ENCODE measurements at places on chromosomes 13 and 19.
A peak's percentile ranks its signal among the peaks of the same experiment; 100 is the strongest.

GRCh38 chr13:62432906-62433305 lies 1017.3 kb upstream of the PCDH20 start:
- no peak overlapping the region for H3K27ac ChIP-seq
- no peak overlapping the region for H3K4me3 ChIP-seq
- no peaks in the 10 kb centered on the region for H3K36me3 ChIP-seq
- no peak for DNase-seq
- H3K4me1 ChIP-seq = no peaks in the 10 kb centered on the region

GRCh38 chr13:42984691-42985090 lies 7.3 kb downstream of the EPSTI1 start:
- H3K27ac ChIP-seq = no peak overlapping the region
- H3K4me3 ChIP-seq = no peak overlapping the region
- no peaks in the 10 kb centered on the region for H3K36me3 ChIP-seq
- no peak for DNase-seq
- no peaks in the 10 kb centered on the region for H3K4me1 ChIP-seq

DNA sequence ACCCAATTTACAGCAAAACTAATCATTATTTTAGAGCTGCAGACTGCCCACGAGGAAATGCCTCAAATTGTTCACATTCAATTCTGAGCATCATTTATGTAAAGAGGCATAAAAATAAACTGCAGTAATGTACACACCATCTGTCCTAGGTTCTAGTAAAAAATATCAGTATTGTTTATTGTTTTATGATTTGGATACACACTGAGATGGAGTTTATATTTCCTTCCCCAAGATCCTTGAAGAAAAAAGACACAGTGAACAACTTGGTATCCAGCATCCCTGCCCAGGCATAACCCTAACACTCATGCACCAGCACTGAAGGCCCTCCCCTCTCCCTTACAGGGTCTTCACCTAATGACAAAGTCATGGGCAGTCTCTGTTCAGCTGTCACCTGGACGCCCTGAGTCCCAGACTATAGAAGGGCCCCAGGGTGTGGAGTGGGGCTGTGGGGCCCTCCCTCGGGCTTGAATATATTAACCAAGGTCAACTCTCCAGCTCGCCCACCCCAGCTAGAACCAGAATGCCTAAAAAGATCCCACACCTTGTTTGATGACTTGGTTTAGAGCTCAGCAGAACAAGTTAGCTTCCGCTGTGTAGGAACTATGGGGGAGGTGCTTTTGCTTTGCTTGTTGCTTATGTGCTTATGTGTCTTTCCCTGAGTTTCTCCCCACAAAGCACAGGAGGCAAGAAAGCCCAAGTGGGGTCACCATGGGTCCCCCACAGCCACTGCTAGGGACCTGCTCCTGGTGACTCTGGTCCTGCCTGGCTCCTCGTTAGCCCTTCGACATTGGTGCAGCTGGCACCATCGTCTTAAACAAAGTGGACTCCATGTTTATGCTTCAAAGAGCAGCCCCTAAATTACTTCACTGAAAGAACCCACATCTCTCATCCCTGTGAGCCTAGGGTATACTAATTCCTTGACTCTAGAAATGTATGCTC lies 111.1 kb downstream of the COL4A1 start:
- no peaks in the 10 kb centered on the region for H3K4me1 ChIP-seq
- no peak overlapping the region for H3K27ac ChIP-seq
- no peaks in the 10 kb centered on the region for H3K27me3 ChIP-seq

GRCh38 chr13:59356607-59357006 lies 807.1 kb downstream of the DIAPH3 start:
- DNase-seq = peak; percentile 51
- no peaks in the 10 kb centered on the region for H3K4me1 ChIP-seq
- no peak overlapping the region for H3K27ac ChIP-seq
- H3K36me3 ChIP-seq = no peaks in the 10 kb centered on the region
- H3K27me3 ChIP-seq = no peaks in the 10 kb centered on the region

- DNase-seq = no peak
- peaks cover 14% of the 10 kb centered on the region for H3K27me3 ChIP-seq
- peak overlapping the region; percentile 23 for H3K4me3 ChIP-seq
- no peaks in the 10 kb centered on the region for H3K36me3 ChIP-seq
- H3K27ac ChIP-seq = no peak overlapping the region
These were observed 7.8 kb upstream of the SELENOV start for GRCh38 chr19:39506944-39507714.

DNA sequence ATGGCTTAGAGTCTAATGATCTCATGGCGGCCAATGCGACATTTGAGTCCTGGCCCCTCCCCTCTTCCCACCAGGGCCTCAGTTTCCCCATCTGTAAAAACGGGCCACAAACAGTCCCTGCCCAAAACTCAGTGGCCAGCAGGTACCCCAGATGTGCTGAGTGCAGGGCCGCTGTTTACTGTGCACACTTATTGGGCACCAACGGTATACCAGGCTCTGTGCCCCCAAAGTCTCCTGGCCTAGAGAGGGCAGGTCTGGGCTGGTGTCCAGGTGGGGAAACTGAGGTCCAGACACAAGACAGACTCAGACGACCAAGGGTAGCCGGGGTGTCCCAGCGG lies 23.6 kb upstream of the WDR18 start:
- H3K27ac ChIP-seq = no peak overlapping the region
- DNase-seq = no peak
- H3K36me3 ChIP-seq = no peaks in the 10 kb centered on the region
- no peak overlapping the region for H3K4me3 ChIP-seq

DNA sequence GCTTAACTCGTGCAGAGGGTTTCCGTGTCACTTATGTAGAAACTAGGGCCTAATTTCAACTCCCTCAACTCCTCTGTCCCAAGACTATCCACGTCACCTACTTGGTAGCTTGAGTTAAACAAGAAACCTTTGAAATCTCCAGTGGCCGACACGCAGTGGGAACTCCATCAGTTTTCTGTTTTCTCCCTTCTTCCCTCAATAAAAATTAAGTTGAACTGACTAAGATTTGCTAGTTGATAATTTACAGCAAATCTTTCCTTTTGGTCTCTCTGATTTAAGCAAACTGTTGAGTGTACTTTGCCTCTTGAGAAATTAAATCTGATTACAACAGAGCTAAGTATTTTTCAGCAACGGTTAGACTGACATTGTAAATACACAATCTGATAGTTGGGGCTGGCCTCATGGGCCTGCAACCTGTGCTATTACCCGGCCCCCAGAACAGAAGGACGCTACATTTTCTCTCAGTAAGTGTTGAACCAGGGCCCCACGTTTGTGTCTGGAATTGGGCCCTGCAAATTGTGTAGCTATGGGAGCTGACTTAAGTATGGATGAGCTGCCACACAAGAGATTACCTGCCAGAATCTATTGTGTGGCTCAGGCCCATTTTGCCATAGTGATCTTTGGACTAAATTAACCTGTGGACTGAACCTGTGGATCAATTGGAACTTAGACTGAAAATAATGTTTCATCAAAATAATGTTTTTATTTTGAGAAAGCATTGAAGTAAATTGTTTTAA lies 708 bp upstream of the ESD start:
- H3K27me3 ChIP-seq = no peaks in the 10 kb centered on the region
- H3K27ac ChIP-seq = peak overlapping the region; percentile 91
- peak overlapping the region; percentile 80 for H3K4me3 ChIP-seq
- peak; percentile 16 for DNase-seq

DNA sequence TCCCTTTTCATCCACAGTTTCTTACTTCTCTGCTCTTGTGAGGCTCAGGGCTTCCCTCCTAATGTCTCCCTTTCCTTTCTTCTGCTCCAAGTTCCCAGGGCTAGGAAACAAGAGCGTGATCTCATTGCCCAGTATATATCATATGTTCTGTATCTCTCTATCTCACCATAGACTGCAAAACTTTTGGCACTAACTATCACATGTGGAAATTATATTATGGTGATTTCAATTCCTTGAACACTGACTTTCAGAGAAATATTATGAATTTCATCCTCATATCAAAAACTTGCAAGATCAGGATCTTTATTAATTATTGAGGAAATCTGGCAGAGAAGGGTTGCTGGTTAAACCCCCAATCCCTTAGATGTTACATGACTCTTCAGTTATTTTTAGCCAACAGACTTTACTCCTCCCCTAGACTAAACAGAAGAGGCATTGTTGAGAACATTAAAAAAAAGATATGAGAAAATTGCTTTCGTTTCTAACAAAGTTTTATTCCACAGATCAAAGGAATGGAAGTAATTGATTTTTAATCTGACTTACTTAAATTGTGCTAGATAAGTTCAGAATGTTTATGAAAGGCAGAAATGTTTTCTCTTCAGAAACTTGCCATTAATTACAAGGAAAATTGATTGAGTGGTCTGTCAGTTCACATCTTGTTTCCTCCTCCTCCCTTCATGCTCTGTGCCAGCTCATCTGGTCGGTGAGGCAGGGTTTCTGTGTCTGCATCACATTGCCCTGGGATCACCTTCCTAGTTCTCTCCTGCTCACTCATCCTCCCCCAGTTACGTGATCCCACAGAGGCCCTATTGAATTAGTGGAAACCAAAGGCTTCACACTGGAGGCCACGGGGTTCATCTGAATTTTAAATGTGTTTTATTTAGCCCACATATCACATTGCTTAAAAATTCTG lies 378.5 kb downstream of the LMO7 start:
- no peak for DNase-seq
- H3K36me3 ChIP-seq = no peaks in the 10 kb centered on the region
- H3K4me1 ChIP-seq = no peaks in the 10 kb centered on the region
